ENCODE measurements at places on chromosomes 4 and X.

GRCh38 chrX:149569770-149570169 is 17.5 kb downstream of the MAGEA9B start:
- no peak for DNase-seq

DNA sequence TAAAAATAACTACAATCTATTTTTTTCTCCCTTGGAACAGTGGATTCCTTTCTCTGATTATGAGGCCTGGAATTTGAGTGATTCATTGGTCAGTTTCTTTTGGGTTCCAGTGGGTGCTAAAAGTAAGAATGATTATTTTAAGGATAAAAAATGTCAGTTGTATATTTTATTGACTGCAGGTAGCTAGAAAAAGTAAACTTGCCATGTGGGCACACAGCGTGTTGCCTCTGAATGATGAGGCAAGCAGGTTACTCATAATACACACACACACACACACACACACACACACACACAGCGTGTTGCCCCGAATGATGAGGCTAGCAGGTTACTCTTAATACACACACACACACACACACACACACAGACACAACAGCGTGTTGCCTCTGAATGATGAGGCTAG is 13.8 kb downstream of the GALNT7 start:
- no peak for DNase-seq

- DNase-seq: no peak
Observed at GRCh38 chrX:103797691-103798090, 21.1 kb downstream of the PLP1 start.

DNA sequence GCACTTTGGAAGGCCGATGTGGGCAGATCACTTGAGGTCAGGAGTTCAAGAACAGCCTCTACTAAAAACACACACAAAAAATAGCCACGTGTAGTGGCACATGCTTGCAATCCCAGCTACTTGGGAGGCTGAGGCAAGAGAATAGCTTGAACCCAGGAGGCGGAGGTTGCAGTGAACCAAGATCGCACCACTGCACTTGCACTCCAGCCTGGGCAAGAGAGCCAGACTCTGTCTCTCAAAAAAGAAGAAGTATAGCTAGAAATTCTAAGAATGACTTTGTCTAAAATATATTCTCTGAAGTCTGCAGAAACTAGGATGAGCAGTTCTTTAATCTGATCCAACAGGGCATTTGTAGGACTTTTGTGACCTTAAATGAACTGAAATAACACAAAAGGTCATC is 17.4 kb downstream of the RBM47 start:
- no peak for DNase-seq

DNA sequence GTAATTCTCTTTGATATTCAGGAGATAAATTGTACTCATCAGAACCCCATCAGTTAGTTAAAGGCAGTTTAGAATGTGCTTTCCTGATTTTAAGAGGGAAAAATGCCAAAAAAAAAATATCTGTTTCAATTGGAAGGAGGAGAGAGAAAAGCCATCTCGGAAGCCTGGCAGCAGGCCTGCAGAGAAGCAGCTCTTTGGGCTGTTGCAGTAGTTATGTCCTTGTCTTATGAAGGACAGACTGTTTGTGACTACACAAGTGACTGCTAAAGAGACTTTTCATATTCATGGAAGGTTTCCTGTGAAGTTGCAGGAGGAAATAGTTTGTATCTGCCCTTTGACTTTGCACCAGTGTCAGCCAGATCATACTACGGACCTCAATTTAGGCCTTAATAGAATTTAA is 88.8 kb downstream of the DCLK2 start:
- DNase-seq: no peak

DNA sequence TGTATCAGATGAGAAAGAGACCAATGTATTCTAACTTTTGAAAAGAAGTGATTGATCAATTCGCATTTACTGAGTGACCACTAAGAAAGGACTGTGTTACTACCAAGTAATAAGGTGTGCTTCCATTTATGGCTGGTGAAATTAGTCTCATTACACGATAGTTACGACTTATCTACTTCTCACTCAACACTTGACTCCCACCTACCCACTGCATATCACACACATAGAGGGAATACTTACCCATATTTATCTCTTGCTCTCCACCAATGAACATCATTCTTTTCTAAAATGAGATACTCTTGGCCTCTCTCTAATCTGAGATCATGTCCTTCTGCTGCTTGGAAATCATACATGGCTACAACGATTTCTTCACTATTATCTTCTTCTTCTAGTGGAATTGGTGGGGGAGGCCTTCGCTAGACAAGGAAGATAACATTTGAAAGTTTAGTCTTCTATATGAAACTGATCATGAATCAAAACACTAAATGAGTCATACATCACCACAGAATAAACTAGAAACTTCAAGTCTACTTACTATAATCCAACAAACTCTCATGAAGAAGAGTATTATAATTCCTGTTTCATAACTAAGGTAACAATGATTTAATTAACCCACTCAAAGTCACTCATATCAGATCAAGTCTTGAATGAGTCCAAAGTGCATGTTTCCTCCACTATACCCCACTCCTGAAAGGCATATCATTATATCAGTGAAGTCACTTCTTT is 33.7 kb upstream of the TXK start:
- DNase-seq: no peak

DNA sequence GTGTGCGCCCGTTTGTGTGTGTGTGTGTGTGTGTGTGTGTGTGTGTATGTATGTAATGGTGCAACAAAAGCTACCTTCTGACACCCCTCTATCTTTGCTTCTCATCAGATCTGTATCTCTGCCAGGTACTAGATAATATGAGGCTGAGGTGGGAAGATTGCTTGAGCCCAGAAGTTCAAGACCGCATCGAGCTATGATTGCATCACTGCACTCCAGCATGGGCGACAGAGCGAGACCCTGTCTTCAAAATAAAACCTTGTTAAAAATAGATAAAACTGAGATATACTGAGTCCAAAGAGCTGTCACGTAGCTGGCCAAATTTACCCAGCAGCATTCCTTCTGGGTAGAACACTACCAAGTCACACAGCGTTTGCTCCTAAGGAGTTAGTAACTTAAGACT is 18.4 kb downstream of the NLGN4X start:
- DNase-seq: no peak

Measured in SHP77 treated with DMSO at 0.1 percent for 48 hours (cell line).